Cardiac ventricle fibroblast (primary cell): ENCODE measurements at places on chromosomes 5 and 9. TPM values are rescaled to one million over a fixed set of nuclear protein-coding genes. Genes with fewer than 3 reads are reported as not detected.

Gene GM2A
- 22.0 and 26.1 TPM in 2 replicates for total RNA-seq

Gene IL9
- total RNA-seq = not detected in 2 replicates

Gene TMEM174
- total RNA-seq = not detected in 2 replicates

Gene SLC6A3
- 0.05 TPM in 1 of 2 replicates, not detected in the other for total RNA-seq

Gene PDZD2
- 3.7 and 6.8 TPM in 2 replicates for total RNA-seq

Gene COL27A1
- total RNA-seq = 3.8 and 7.6 TPM in 2 replicates

Gene ZDHHC11B
- 0.31 TPM in 1 of 2 replicates, not detected in the other for total RNA-seq

Gene SH3PXD2B
- 90.6 and 102 TPM in 2 replicates for total RNA-seq

Gene TMC1
- total RNA-seq = not detected in 2 replicates

Gene GLRA1
- total RNA-seq = not detected in 2 replicates

Gene SLC31A1
- total RNA-seq = 19.0 and 20.5 TPM in 2 replicates
